ENCODE measurements at places on chromosomes 1 and 21.

- DNase-seq, result no peak
Observed at GRCh38 chr1:71046891-71047634, 553 bp downstream of the PTGER3 start.

DNA sequence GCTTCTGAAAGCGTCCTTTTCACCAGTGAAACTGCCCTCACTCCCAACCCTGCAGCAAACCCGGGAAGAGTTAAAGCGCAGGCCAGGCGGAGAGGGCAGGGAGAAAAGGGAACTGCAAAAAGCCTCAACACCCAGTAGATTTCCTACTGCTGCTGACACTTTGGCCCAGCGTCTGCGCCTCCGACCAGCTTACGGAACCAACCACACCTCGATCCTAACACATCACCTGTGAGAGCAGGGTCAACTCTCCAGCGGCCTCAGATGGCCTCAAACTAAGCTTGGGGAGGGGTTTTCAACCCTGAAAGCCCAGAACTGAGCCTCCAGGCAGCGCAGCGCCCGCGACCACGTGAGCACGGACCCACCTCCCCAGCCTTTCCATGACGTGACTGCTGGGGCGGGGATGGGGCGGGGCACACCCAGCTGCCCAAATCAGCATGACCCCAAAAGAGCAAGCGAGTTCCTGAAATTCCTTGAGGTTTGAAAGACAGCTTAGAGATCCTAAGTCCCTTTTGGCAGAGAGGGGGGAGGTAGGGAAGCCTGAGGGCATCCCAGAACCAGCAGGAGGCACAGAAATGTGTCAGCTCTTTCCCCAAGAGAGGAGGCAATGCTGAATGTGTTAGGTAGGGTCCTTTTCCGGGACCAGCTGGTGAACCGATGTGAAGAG lies 59.1 kb downstream of the ITPKB start:
- DNase-seq, result peak; percentile 95

DNA sequence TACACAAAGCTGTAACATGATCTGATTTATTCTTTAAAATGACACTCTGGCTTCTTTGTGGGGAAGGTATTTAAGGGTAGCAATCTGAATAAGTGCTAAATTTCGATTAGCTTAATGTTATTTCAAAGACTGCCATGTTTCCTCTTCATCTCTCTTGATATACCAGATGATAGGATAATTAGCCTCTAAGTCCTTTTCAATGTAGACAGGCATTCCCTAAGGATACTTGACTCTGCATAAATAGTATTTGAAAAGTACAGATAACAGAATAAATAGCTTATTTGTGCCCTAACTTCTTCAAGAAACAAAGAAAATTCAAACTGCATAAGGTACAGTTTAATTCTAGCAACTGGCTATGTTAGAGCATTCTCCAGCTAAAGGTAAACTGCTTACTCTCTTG lies 46.2 kb downstream of the ARHGAP29 start:
- no peak for DNase-seq

- peak; percentile 32 for DNase-seq
Observed at GRCh38 chr1:203930342-203930741, 68.9 kb downstream of the SNRPE start.

DNA sequence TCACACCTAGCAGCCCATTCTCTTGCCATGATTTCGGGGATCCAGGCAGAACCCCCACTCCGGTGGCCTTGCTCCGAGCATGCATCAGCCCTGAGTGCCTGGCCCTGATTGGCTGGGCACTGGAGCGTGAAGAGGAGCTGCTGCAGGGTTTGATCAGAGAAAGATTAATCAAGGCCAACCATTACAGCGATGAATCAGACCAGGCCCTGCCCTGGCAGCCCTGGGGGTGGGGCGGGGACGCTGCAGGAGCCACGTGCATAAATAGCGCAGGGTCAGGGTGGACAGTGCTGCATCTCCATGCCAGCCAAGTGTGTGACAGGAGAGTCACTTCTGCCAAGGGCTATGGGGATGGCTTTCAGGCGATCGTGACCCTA lies 3.4 kb upstream of the FAM131C start:
- DNase-seq, result peak; percentile 29

DNA sequence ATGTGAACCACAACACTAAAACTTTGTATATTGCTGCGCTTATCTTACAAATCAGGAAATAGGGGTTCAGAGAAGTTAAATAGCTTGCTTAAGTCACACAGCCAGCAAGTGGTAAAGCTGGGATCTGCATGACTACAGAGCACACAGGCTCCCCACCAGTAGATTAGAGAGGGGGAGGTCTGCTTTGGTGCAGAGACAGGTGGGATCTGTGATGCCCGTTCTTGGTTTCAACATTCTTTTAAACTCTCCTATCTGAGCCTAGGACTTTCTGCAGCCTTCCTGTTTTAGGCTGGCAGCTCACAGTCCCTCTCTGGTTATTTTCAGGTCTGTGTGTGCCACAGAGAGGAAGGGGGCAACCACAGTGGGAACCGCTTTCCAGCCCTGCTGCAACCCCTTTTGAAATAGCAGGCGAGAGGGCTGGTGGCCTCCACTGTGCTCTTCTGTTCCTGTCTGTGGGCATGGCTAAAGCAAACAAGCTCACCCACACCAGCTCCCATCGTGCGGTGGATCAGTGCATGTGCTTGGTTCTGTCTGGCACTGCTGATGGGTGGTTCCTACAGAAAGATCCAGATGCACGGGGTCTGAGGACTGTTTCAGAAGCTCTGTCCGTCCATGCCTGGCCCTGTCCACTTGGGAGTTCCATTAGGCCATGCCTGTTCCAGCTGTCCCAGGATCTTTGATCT lies 1.7 kb upstream of the IL6R start:
- DNase-seq, result no peak

- DNase-seq, result peak; percentile 21
Observed at GRCh38 chr1:186925881-186926669, 97.3 kb downstream of the PLA2G4A start.
